T-helper 17 cell (primary cell): ENCODE measurements at places on chromosomes 11 and 22. TPM values are rescaled to one million over a fixed set of nuclear protein-coding genes. Genes with fewer than 3 reads are reported as not detected.

The PRG3 gene
- not detected for total RNA-seq

- DNase-seq: no peak
- no peaks in the 10 kb centered on the region for H3K27me3 ChIP-seq
- no peak overlapping the region for H3K27ac ChIP-seq
- H3K4me1 ChIP-seq: no peaks in the 10 kb centered on the region
Observed at GRCh38 chr11:27574342-27574741, 67.8 kb upstream of the LIN7C start.

DNA sequence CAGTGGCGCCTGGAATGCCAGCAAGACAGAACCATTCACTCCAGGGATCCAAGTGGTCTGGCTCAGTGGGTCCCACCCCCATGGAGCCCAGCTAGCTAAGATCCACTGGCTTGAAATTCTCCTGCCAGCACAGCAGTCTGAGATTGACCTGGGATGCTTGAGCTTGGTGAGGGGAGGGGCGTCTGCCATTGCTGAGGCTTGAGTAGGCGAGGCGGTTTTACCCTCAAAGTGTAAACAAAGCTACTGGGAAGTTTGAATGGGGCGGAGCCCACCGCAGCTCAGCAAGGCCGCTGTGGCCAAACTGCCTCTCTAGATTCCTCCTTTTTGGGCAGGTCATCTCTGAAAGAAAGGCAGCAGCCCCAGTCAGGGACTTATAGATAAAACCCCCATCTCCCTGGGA, 125.7 kb upstream of the DDI1 start:
- H3K27ac ChIP-seq: no peak overlapping the region
- no peak overlapping the region for H3K4me3 ChIP-seq
- DNase-seq: no peak
- H3K27me3 ChIP-seq: no peaks in the 10 kb centered on the region

DNA sequence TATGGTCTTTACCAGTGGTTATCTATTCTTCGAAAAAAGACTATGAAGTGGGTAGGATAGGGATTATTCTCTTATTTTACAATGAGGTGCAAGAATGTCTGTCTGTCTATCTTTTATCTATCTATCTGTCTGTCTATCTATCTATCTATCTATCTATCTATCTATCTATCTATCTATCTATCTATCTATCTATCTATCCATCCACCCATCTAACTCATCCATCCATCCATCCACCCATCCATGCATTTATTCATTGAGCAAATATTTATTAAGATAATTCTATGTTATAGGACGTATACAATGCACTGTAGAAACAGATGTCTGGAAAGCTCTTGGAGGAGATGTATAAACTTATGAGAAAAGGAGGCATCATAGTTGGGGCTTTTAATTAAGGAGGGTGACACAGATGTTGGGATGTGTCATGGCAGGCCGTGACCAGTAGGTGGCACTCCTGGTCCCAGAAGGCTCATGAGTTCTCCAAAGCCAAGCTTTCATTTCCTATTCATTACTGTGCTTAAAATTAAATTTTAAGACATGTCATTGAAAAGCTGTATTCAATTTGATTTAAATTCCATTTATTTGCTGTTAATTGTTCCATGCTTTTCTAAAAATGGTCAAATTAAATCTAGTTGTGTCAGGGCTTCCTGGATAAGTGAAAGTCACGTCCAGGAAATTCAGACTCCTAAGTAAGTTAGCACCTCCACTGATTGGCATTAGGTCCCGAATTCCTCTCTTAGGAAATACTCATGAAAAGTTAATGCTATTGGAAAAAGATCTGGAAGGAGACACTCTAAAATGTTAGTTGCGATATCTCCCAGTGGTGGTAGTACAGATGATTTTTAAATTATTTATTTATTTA, 19.0 kb upstream of the E2F8 start:
- H3K27me3 ChIP-seq: peaks cover 20% of the 10 kb centered on the region
- no peak overlapping the region for H3K4me3 ChIP-seq
- peaks cover 2% of the 10 kb centered on the region for H3K4me1 ChIP-seq
- DNase-seq: peak; percentile 37

DNA sequence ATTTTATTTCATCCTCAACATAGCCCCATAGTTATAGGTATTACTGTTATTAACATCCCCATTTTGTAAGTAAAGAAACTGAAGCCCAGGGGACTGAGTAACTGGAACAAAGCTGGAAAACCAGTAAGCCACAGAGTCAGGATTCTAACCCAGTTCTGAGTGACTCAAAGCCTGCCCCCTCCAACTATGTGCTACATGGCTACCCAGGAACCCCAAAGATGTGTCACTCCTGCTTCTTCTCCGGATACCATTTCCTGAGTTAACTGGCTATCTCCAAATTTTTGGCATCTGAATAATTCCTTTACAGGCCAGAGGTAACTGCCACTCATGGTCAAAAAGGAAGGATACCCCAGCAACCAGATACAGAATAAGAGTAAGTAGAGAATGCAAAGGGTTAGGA, 43.6 kb downstream of the TENM4 start:
- H3K27me3 ChIP-seq: no peaks in the 10 kb centered on the region
- no peaks in the 10 kb centered on the region for H3K36me3 ChIP-seq
- H3K4me3 ChIP-seq: no peak overlapping the region
